CD4-positive, alpha-beta T cell treated with Interleukin-1 beta for 1 hour (primary cell): ENCODE measurements at places on chromosomes 1 and 21.

GRCh38 chr1:92792340-92792782 lies 7.5 kb upstream of the EVI5 start:
- DNase-seq = no peak

GRCh38 chr1:57072401-57073110 lies 106.7 kb upstream of the C8B start:
- no peak for DNase-seq

GRCh38 chr1:23854568-23854967 lies 13.5 kb downstream of the FUCA1 start:
- peak; percentile 21 for DNase-seq

DNA sequence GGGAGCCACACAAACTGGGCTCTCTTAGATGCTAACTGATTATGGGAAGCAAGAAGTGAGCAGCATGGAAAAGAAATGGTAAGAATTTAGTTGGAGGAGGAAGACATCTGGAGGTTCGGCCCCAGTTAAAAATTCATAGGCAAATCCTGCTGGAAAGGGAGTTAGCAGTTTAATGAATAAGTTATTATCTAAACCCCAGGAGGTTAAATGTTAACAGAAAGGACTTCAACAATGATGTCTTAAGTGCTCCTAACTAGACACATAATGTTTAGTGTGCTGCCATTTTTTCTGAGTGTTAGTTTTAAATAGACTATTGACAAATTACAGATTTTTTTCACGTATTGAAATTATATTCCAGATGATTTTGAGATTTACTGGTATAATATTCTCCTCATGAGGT lies 1265.3 kb upstream of the ADGRL2 start:
- DNase-seq = no peak

DNA sequence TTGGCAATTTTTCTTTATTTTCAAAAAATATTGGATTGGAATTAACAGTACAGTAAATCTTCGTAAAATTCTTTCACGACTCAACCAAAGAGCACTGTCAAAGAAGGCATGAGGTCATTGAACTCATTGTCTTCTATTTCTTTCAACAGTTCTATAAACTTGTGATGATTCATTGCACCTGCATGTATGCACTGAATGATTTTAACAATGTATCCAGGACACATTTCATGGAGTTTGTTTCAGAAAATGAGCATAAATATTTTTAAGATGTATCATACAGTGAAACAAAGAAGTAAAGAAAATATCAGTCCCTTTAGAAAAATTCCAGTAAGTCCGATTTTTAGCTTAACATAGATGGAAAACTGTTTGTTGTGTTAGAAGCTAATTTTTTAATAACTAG lies 33.6 kb upstream of the CD34 start:
- DNase-seq = no peak

- no peak for DNase-seq
Observed at GRCh38 chr1:209625791-209626285, 26.4 kb downstream of the LAMB3 start.

DNA sequence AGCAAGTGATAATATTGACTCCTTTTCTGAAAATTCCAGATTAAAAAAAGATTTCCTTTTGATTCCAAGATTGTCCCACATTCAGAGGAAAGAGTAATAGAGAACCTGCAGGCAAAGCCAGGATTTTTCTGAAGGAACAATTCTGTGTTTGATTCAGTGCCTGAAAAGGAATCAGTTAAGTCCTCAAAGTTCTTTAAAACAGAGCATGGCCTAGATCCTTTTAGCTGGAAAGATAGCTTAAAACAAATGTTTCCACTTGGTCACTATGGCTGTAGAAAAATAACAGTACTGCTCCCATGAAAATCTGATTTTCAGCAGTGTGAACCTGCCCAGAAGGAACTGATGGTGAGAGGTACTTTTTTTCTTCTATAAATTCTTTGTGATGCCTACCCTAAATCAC lies 41.8 kb downstream of the HS2ST1 start:
- no peak for DNase-seq

DNA sequence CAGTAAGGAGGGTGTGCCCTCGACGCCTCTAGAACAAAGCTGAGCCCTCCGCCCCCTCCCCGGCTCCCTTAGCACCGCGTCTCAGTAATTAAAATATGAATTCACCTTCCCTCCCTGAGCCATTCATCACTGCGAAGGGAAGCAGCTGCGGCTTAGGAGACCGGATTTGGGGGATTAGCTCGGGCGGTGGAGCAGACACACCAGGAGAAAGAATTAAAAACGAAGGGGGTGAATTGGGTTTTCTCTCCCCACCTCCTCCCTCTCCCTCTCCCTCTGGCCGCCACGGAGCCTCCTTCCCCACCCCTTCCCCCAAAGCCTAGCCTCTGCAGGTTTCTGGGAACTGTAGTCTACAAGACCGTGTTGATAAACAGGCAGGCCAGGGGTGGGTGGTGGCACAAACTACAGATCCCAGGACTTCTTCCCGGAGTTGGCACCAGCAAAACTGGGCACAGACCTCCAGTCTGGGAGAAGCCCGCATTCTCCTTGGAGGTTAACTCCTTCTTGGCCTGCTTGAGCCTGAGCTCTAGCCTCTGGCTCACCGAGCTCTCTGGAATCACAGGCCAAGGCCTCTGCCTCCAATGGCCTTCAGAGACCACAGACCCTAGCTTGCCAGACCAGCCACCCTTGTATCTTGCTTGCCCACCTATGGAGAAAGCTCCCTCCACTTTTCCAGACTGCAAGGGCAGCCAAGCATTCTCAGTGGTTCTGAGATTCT lies 10.8 kb downstream of the BLACAT1 start:
- DNase-seq = no peak

DNA sequence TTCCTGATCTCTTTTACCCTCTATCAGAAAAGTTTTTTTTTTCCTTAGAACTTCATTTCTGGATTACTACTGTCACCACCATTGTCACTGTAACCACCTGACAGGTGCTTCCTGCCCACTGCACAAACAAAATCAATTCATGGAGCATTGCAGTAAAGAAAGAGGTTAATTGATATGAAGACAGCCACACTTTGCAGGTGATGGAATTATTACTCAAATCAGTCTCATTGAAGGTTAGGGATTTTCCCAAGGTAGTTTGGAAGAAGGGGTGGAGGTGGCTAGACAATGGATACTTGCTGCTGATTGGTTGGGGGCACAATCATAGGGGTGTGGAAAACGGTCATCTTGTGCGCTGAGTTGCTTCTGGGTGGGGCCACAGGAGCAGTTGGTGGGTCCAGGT lies 230.8 kb upstream of the CACYBP start:
- DNase-seq = no peak

DNA sequence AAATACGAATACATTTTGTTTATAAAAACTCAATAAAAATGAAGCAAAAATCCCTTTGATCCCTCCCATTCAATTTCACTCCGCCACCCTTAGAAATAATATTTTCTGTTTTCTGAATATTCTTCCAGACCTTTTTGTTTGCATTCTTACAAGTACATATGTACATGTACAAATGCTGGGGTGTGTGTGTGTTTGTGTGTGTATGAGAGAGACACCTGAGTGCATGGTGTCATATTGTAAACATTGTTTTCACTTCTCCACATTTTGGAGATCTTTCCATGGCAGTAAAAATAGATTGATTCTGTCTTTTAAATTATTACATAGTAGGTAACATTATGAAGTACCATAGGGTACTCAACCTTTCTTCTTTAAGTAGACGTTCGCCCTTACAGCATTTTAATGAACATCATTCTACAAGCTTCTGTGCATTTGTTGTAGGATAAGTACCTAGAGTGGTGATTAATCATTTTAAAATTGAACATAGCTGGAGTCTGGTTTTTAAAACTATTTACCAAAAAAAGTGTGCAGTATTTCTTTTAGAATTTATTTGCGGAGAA lies 1.3 kb upstream of the MPC2 start:
- no peak for DNase-seq

GRCh38 chr1:208272311-208272710 lies 28.1 kb upstream of the PLXNA2 start:
- no peak for DNase-seq

DNA sequence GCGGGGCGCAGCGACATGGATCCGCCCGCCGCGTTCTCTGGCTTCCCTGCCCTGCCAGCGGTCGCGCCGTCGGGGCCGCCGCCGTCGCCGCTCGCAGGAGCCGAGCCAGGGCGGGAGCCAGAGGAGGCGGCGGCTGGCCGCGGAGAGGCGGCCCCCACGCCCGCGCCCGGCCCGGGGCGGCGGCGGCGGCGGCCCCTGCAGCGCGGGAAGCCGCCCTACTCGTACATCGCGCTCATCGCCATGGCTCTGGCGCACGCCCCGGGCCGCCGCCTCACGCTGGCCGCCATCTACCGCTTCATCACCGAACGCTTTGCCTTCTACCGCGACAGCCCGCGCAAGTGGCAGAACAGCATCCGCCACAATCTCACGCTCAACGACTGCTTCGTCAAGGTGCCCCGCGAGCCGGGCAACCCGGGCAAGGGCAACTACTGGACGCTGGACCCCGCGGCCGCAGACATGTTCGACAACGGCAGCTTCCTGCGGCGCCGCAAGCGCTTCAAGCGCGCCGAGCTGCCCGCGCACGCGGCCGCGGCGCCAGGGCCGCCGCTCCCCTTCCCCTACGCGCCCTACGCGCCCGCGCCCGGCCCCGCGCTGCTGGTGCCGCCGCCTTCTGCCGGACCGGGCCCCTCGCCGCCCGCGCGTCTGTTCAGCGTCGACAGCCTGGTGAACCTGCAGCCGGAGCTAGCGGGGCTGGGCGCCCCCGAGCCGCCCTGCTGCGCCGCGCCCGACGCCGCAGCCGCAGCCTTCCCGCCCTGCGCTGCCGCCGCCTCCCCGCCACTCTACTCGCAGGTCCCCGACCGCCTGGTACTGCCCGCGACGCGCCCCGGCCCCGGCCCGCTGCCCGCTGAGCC lies 459 bp downstream of the FOXE3 start:
- no peak for DNase-seq

DNA sequence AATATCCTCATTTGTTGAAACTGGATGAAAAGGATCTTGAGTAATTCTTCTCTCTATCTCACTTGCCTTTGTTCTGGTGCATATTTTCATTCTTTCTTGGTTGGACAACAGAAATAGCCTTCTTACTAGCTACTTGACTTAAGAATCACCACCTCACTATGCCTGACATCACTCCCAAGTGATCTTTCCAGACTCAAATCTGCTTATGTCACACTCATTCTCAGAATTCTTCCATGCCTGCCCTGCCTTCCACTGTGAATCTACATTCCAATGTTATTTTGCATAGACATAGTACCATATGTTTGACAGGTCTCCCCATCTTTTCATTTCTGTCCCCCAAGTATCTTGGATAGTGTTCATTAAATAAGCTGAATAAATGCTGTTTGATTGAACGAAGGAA lies 78.5 kb upstream of the DPYD start:
- no peak for DNase-seq

GRCh38 chr1:184222652-184223052 lies 164.2 kb upstream of the C1orf21 start:
- peak; percentile 36 for DNase-seq

DNA sequence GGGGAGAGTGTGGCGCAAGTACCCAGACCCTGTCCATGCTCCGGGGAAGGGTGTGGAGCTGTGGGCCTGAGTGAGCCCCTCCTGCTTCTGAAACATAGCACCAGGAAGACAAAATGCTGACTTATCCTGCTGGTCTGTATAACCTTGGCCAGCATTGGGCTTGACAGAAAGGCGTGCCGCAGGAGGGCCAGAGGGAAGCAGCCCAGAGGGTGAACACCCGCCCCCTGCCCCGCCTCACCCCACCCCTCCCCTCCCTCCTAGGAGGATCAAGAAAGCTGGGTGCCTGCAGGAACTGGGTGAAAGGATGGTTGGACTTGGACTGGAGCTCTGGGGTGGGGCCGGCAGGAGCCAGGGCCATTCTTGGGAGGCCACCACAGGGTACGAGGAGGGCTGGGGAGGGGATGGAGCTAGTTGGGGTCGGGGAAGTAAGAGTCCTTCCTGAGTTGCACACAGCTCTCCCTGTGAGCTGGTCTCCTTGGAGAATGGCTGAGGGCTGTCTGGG lies 27.1 kb downstream of the PTPRF start:
- no peak for DNase-seq

- DNase-seq = no peak
Observed at GRCh38 chr1:91400133-91400725, 4.4 kb downstream of the HFM1 start.

DNA sequence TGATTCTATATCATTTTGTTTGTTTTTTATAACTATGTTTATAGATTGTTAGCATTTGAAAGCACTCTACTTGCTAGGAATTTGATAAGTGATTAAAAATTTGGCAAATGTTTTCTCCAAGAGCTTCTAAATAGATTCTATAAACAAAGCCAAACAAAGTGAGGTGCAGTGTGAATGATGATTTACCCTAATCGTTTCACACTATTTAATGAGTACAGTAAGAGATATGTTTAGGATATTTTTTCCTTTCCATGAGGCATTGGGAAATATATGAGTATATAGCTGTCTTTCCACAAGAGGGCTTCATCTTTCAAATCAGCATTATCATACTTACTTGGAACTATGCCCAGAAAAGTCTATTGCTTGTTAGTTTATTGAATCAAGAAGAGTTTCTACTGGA lies 277.0 kb upstream of the BRINP3 start:
- no peak for DNase-seq

DNA sequence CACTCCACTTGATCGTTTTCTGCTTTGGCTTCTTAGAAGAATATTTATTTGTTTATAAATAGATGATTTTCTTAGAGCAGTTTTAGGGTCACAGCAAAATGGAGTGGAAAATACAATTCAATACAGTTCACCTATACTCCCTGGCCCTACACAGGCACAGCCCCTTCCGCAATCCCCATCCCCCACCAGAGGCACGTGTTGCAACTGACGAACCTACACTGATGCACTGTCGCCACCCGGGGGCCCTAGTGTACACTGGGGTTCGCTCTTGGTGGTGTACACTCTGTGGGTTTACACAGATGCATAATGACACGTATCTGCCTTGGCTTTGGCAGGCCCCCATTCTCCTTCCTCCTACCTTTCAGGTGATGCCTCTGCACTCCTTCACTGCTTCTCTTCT lies 8.0 kb downstream of the ECHDC2 start:
- DNase-seq = no peak

- DNase-seq = no peak
Observed at GRCh38 chr1:211825980-211826379, 4.6 kb downstream of the LPGAT1 start.

- no peak for DNase-seq
Observed at GRCh38 chr1:116889380-116889779, 20.3 kb upstream of the PTGFRN start.
